GM03348 (cell line): ENCODE measurements at places on chromosomes 3 and 15.

DNA sequence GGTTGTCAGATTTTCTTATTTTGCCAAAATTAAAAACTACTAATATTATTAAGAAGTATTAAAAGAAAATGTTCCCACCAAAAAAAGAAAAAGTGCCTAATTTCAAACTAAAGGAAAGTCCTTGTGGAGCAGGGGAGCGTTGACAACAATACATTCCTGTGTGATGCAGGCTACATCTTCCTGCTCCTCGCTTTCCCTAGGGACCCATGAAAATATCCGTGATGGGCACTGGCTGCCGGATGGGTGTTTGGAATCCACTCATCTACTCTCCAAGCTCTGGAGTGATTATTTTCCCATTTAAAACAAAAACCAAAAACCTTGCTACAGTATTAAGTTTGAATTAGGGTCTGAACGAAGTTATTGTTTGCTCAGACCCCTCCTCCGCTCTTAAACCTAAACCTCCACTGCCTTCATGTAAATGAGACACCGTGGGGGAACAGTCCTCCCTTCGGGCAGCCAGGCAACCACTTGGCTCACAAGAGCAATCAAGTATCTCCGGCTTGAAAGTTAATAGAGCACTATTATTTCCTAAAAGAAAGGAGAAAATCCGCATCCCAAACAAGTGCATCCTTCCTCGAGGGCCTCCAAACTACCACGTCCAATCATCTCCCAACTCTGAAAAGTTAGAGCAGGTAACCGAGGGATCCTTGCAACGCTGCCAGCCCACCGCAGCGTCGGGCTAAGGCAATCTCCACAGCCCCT, 1.5 kb downstream of the ITGB5 start:
- peak; percentile 83 for DNase-seq

- DNase-seq = no peak
Observed at GRCh38 chr3:128011140-128011539, 41.1 kb upstream of the SEC61A1 start.

GRCh38 chr3:149783576-149783975, 8.8 kb downstream of the ANKUB1 start:
- peak; percentile 76 for DNase-seq

GRCh38 chr3:52172262-52172757, 18.1 kb upstream of the POC1A start:
- DNase-seq = no peak

DNA sequence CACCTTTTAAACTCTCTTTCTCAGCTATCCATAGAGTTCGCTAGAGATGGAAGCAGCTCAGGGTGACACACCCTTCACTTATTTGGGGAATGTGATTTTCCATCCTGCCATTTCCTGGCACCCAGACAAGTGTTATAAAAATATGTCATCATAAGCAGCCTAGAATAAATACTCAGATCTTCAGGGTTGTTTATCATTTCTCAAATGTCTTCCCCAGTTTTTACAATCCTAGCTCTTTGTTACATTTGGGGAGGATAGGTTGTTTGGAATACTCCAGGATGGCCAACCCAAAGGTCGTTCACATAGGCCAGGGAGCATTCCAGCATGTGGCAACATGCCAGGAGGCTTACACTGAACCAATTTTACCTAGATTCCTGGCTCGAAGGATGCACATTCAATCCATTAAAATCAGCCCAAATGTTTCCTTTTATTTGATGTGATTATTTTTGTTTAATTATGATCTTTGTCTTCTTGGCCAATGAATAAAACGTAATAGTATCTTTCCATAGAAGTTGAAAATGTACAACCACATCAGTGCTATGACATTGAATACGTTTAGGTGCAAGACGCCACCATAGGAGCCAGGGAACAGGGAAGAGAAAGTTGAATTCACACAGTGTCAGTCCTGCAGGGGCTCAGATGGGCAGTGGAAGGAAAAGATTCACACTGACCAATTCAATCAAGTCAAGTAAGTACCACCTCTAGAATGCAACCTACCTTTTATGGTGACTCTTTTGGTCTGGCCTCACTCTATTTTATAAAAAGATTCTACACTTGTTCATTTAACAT, 537.7 kb upstream of the MDFIC2 start:
- DNase-seq = peak; percentile 82

DNA sequence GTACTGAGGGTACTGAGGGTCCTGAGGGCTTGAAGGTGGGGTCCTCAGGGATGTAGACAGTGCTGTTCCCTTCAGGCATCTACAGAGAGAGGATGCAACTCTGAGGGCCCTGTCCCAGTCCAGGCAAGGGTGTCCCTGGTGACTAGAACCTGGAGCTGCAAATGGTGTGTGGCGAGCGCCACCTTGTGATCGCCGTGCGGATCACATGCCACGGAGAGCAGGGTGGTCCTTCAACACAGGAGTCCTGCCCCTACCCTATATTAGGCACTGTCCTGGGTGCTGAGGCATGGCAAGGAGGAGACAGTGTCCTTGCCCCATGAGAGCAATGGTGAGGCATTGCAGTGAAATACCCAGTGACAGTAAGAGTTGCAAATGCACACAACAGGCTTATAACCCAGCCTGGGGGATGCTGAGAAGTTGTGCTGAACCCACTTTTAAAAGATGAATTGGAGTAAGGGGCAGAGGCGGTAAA, 23.6 kb downstream of the RHCG start:
- peak; percentile 76 for DNase-seq

GRCh38 chr3:124076235-124076634, 84.3 kb upstream of the ROPN1 start:
- DNase-seq = no peak
